ENCODE measurements at places on chromosomes 6 and 20. TPM values are rescaled to one million over a fixed set of nuclear protein-coding genes. Genes with fewer than 3 reads are reported as not detected.

- DNase-seq, result no peak
Measured at GRCh38 chr6:152318278-152318677, 318.9 kb downstream of the SYNE1 start.

DNA sequence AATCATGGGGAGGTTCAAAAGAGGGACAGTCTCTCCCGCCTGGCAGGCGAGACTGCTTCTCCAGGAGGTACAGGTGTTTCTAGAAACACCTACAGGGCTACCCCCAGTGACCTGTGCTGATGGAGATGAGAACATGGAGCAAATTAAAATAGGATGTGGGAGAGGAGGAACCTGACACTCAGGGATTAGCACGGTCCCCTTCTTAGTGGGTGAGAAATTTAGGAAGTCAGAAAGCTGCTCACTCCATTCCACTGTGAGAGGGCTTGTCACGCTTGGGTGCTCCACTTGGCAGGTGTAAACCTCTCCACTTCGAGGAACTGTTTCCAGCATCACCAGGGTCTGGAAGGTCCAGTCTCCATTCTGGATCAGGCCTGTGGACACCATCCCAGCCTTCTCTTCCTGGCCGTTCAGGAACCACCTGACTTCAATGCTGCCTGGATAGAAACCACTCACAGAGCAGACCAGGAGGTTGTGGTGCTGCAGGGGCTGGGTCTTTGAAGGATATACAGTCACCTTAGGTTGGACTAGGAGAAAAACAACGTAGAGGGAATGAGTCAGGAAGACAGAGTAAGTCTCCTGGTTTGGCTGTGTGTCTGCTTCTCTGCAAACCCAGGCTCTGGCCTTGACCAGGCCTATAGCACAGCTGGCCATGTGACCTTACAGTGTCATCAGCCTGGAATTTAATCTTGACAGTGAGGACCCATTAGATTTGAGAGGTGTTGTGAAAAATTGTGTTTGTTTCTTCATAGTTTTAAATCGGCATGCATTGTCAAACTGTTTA is 8.1 kb downstream of the HLA-DRB1 start:
- no peak for DNase-seq

GRCh38 chr6:44333273-44333919 is 9.1 kb upstream of the SPATS1 start:
- no peak for DNase-seq

The GCNT2 gene
- total RNA-seq, result 13.5 TPM

- DNase-seq, result no peak
Measured at GRCh38 chr20:859751-860231, 26.3 kb downstream of the FAM110A start.

DNA sequence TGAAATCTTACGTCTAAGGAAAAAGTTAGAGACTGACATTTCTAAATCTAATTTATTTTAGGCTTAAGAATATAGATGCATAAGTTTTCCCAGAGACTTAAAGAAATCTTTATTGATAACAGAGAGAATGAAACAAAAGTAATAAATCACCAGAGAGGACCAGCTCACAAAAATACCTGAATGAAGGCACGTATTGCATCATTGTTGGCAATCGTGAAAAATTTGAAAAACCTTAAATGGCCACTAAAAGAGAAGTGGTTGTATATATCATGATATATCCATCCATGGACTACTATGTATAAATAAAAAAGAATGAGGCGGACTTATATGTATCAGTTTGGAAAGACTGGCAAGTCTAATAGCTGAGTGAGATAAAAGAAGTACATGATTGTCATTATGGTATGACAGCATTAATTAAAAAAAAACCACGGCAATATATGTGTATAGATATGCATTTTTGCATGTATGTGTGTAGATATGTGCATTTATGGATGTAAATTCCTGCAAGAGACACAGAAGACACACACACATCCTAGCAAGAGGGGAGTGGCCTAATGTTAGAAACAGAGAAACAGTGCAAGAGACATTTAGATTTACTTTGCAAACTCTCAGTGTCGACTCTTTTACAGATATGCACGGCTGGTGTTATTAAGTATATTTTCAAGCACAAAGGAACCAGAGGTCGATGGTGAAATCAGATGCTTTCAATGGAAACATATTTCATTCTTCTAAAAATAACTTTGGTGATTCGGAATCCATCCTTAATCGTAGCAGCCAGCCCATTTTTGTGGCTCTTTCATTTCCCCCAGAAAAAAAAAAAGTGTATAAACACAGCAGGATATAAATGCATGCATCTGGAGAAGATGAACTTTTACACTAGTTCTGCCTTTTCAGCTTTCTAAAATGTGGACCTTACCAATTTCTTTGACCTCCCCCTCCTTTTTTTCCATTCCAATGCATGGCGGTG is 156.1 kb upstream of the SALL4 start:
- DNase-seq, result no peak

- DNase-seq, result peak; percentile 79
Measured at GRCh38 chr6:34248198-34248726, 544 bp downstream of the SMIM29 start.

DNA sequence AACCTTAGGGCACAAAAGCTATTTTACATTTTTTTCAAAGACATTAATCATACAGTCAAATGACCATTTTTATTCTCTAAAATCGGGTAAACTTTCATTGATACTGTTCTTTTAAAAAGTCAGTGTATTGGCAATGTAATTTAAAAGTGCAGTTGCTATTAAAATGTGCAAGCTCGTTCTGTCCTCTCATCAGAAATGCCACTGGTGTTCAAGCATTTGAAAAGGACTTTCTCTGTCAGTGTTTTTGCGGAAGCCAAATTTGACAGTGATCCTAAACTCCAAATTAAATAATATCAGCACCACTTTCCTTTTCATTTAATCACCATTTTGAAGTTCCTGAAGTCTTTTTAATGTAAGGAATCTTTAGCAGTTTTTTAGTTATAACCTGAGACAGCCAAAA is 69.6 kb downstream of the AFG1L start:
- no peak for DNase-seq

DNA sequence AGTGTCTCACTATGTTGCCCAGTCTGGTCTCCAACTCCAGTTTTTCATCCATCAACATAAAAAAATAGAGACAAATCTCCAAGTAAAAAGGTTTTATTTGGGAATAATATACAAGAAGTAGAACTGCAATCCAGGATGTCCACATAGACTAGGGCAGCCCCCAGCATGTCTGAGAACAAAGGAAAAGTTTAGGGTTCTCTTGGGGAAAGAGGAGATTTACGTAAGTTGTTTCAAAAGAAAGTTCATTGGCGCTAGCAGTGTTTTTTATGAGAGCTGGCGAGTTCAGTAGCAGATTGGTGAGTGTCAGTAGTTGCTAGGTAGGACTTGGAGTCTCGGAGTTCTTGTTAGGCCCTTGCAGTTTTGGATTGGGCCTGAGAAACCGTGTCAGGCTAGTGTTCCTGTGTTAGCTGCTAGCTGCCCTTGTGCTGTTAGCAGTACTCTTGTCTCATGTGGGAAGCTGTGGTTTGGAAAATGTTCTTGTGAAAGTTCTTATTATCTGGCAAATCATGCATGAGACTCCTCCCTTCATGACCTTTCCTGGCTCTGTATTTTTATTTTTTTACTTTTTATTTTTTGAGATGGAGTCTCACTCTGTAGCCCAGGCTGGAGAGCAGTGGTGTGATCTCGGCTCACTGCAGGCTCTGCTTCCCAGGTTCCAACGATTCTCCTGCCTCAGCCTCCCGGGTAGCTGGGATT is 24.7 kb downstream of the TTLL9 start:
- peak; percentile 78 for DNase-seq

DNA sequence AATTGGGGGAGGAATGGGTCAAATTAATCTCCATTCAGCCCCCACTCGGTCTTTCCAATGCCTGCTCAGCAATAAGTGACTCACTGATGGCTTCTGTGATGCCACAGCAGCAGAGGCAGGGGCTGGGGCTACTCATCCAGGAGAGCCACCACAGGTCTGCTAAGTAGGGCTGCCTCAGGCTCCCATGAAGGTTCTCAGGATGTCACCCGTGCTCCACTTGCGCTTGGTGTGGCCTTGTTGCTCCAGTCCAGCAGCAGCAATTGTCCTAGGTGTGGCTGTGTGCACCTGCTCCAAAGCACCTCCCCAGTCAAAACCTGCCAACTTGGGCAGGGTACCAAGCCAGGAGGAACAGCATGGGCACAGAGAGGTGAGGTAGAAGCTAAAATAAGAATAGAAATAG is 627 bp upstream of the LY6G6C start:
- DNase-seq, result no peak

DNA sequence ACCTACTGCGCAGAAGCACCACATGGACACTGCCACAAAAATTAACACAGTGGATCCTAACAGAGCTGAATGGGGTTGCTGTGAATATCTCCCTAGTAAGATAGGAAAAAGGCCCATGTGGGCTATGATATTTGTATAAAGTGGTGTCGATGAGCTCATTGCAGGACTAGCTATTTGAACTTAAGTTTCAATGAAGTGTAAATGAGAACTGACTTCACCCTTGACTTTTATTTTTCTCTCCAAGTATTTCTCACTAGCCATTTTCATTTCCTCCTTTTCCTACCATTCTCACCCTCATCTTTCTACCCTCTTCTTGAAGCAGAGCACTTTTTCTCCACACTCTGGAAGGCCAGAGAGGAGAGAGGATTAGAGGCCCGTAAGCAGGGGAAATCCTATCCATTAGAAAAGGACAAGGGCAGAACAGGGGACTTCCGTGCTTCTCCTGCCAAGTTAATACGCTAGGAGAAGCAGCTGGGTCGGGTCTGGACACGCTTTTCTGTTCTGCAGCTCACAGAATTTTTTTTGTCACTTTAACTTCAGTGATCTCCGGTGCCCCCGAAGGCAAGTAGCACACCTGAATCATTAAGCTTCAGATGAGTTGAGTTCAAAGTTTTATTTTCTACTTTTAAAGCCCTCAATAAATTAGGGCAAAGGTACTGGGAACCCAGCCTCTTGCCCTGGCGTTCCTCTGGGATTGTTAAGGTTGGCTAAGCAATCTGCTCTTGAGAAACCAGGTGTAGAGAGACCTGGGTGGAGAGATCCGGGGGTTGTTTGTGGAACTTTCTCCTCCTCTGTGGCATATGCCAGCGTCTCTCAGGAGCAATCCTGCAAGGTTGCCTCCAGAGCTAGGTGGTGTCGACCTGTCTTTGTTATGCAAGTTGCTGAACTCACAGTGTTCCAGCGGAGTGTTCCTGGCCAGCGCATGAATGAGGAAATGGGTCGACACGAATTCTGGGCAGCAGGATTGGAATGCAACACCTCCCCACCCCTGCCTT is 56.2 kb upstream of the ARID1B start:
- DNase-seq, result no peak

The WFDC5 gene
- not detected for total RNA-seq

GRCh38 chr20:3239026-3239866 is at the start of gene SLC4A11:
SLC4A11 (minus strand) TSS chr20:3239190; CDS start chr20:3239137, 53 bp downstream.
- DNase-seq, result no peak

GRCh38 chr6:37941871-37942270 is 122.3 kb downstream of the ZFAND3 start:
- no peak for DNase-seq

DNA sequence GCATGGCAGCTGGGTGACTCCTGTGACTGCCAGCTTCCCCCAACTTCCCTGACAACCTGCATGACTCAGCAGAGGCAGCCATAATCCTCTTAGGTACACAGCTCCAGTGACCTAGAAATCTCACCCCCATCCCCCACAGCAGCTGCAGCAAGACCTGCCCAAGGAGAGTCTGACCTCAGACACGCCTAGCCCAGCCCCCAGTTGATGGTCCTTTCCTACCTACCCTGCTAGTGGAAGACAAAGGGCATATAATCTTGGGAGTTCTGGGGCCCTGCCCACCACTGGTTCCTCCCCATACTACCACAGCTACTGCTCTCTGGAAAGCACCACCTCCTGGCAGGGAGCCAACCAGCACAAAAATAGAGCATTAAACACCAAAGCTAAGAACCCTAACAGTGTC is 90.2 kb downstream of the F13A1 start:
- DNase-seq, result no peak

GRCh38 chr20:54078296-54078984 is 8.0 kb upstream of the BCAS1 start:
- DNase-seq, result no peak

DNA sequence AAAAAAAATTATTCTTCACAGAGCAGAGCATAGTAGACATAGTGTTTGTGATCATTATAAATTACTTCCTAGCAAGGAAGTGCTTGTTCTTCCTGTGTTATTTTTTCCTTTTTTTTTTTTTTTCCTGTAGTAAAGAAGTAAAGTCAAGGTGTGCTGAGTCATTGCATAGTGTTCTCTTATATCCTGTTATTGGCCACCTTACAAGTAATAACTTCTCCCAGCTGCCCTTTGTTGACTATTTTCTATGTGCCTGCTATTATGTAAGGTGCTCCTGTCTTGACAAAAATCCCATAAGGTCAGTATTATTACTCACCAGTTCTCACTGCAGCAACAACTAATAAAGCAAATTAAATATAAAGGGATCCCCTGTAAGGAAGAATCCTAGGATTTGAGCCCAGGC is 195.3 kb downstream of the GJA1 start:
- no peak for DNase-seq

GRCh38 chr6:72446430-72446829 is 175.4 kb upstream of the KCNQ5 start:
- no peak for DNase-seq

- DNase-seq, result no peak
Measured at GRCh38 chr6:69690986-69691385, 105.8 kb downstream of the LMBRD1 start.

DNA sequence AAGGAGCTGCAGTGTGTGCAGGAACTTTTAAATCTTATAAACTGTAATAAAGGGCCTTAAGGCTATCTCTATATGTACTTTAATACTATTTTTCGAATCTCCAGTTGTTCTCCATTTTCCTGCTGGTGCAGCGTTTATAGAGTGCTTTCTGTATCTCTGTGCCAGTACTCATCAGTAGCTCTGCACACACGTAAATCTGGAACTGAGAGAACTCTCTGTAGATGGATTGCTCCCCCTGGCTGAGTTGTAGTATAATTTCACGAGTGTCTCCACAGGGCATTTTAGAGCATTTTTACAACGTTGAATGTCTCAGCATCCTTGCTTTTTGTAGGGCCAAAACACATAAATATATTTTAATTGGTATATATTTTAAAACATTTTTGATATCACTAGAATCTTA is 256.5 kb downstream of the TRDN start:
- no peak for DNase-seq

GRCh38 chr20:13683833-13684232 is 45.1 kb upstream of the TASP1 start:
- DNase-seq, result no peak

GRCh38 chr6:84103029-84103428 is 69.5 kb downstream of the MRAP2 start:
- no peak for DNase-seq
